ENCODE measurements at places on chromosomes 4 and X. TPM values are rescaled to one million over a fixed set of nuclear protein-coding genes. Genes with fewer than 3 reads are reported as not detected.

Gene ASMT
- not detected for total RNA-seq

Gene BEND4
- total RNA-seq: 0.30 TPM

Gene RIPPLY1
- total RNA-seq: not detected

Gene USP26
- total RNA-seq: not detected

Gene DMD
- 2.8 TPM for total RNA-seq

Gene SCML1
- 11.6 TPM for total RNA-seq

Gene RAI2
- 0.15 TPM for total RNA-seq

Gene AWAT2
- total RNA-seq: not detected

Gene ATOH1
- not detected for total RNA-seq

Gene SPATA4
- not detected for total RNA-seq

Gene CUL4B
- total RNA-seq: 39.4 TPM

Gene CASP6
- total RNA-seq: 21.9 TPM

Gene MXRA5
- total RNA-seq: not detected

Gene ANKRD17
- total RNA-seq: 63.4 TPM

Gene CT47B1
- not detected for total RNA-seq

Gene ARHGEF6
- total RNA-seq: 87.8 TPM

Gene TEX11
- not detected for total RNA-seq

Gene BEX4
- total RNA-seq: 32.0 TPM

Gene BMP15
- not detected for total RNA-seq

Gene PPEF2
- total RNA-seq: not detected

Gene GAGE12E
- not detected for total RNA-seq

Gene NLGN4X
- not detected for total RNA-seq
